ENCODE measurements at places on chromosomes 6 and 20.

DNA sequence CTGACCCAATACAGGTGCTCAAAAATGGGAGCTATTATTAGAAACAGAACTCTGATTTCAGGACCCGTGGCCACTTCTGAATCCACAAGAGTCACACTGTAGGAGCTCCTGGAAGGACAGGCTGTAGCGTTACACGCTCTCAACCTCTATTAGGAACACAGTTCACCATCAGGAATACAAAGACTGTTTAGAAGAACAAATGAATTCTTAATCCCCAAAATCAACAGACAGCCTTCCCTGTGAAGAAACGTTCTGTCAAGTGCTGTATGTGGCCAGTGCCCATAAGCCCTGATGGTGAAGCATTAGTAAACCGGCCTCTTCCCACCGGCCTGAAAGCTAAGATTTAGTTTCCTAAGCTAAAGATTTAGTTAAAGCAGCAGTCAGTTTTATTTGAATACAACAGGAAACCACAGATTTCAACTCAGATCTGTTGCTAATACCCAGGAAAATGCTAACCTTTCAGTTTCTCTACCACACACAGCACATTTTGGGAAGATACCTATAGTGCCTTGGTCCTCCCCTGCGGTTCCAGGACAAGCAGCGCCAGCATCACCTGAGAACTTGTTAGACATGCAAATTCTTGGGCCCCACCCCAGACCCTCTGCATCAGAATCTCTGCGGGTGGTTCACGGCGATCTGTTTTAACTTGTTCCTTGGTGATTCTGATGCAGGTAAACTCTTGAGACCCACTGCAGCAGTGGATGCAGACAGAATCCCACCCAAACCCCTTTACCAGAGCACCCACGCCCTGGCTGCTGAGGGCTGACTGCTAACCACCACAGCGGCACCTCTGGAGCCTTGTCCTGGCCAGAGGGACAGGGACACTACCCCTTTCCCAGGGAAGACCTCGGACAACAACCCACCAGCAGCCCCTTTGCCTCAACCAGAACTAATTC lies 33.4 kb downstream of the MTRES1 start:
- H3K4me1 ChIP-seq: peaks cover 14% of the 10 kb centered on the region
- peak overlapping the region; percentile 55 for H3K4me3 ChIP-seq
- H3K27me3 ChIP-seq: no peaks in the 10 kb centered on the region
- peak overlapping the region; percentile 56 for H3K27ac ChIP-seq

- DNase-seq: no peak
- H3K4me3 ChIP-seq: no peak overlapping the region
- peaks cover 43% of the 10 kb centered on the region for H3K27me3 ChIP-seq
- no peaks in the 10 kb centered on the region for H3K36me3 ChIP-seq
- H3K4me1 ChIP-seq: no peaks in the 10 kb centered on the region
Measured at GRCh38 chr20:61246269-61246668, 5.8 kb upstream of the CDH4 start.

GRCh38 chr20:10739134-10739533 lies 65.3 kb upstream of the JAG1 start:
- H3K4me1 ChIP-seq: no peaks in the 10 kb centered on the region
- peaks cover 5% of the 10 kb centered on the region for H3K27me3 ChIP-seq
- no peak for DNase-seq
- no peak overlapping the region for H3K27ac ChIP-seq

- no peaks in the 10 kb centered on the region for H3K4me1 ChIP-seq
- no peak overlapping the region for H3K4me3 ChIP-seq
- H3K36me3 ChIP-seq: peaks cover 3% of the 10 kb centered on the region
- DNase-seq: no peak
- no peaks in the 10 kb centered on the region for H3K27me3 ChIP-seq
Measured at GRCh38 chr20:36728986-36729385, 16.9 kb downstream of the NDRG3 start.

DNA sequence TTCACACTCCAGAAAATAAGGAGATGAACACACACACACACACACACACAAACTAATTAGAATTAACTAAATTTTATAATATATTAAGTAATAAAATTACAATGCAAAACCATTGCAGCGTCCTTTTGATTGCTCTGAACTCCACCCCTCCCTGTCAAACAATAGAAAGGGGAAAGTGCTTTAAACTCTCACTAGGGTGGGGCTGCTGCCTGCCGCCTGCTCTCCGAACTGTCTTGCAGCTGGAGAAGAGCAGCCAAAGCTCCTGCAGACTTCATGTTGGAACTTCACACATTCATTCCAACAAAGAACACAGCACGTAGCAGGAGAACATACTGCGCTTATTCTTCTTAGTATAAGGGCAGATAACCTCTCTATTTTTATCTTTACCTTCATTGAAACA lies 83.2 kb downstream of the GCLC start:
- peak overlapping the region; percentile 55 for H3K4me3 ChIP-seq
- peak overlapping the region; percentile 66 for H3K27ac ChIP-seq
- peaks cover 92% of the 10 kb centered on the region for H3K4me1 ChIP-seq

All from stimulated activated naive B cell treated with anti-CD40 and anti-IgM and Interleukin-4, amounts not matched to agents 10 μg/mL and 1 μg/mL and 100 μg/mL, for 72 hours (primary cell).